ENCODE measurements at places on chromosomes 4 and X.

DNA sequence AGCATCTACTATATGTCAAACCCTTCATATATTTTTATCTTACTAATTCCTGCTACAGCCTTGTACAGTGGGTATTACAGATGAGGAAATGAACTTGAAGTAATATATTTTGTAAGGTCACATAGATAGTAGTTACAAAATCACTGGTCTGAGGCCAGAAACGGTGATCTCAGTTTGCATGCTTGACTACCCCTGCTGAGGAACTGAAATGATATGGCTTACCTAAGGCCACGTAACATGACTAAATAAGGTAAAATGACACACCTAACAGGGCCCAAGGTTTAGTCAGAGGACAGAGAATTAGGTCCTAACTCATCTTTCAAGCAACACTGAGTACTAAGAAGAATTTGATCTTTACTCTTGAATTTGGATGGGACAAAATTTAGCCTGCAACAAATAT, 1.5 kb upstream of the COMMD8 start:
- DNase-seq, result no peak

DNA sequence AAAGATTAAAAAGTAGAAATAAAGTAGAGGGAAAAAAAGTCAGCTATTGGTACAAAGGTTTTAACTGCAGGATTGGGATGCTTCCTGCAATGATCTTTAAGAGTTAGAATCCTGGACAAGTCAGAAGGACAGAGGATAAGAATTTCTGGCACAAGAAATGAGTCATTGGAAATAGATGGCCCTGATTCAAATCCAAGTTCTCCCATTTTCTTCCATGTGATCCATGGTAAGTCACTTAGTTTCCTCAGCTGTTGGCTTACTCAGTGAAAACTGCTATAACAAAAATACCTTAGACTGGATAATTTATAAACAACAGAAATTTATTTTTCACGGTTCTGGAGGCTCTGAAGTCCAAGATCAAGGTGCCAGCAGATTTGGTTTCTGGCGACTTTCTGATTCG, 13.3 kb upstream of the TBC1D19 start:
- DNase-seq, result no peak

DNA sequence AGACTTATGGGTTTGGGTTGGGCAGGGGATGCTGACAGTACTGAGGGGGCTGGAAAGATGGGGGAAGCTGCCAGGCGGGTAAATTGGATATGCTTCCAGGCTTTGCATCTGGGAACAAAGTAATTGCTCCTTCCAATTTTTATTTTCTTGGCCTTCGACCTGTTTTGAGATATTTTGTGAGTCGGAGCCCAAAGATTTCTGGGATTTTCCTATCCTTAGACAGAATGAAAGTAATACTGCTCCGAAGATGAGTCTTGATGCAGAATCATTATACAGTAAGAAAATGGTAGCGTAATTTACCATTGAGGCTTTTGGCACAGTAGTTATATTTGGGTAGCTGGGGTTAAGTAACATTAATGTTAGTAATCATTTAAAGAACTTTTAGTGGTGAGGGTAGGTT, 1.4 kb downstream of the SMARCA5 start:
- DNase-seq, result no peak

GRCh38 chr4:124902001-124902515, 189.5 kb upstream of the ANKRD50 start:
- DNase-seq, result no peak

DNA sequence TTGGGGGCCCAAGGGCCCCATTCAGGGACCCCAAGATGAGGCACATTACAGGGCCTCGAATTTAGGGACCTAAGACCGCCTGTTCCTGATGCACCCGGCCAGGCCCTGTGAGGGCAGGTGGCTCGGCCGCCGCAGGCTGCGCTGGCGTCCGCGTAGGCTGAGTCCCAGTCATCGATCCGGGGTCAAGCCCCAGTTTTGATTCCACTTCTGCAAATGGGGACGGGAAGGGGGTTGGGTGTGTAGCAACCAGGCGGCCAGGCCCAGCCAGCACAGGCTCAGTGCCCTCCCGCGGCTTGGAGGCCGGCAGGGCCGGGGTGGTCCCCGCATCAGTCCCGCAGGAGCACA, 327 bp downstream of the PNPLA4 start:
- no peak for DNase-seq

DNA sequence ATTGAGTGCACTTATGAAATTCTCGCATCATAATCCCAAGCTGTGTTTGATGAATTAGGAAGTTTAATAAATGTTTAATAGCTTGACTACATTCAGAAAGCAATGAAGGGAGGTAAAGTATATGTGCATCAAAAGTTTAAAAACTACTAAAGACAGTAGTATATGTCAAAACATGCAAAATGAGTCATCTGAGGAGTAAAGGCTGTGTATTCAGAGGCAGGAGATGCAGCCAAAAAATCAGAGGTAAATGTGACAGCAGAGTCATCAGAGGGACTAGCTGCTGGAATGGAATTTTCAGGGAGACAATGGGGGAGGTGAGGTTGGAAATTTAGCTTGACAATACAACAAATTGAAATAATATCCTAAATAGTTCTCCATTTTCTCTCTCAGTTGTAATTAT, 127.0 kb upstream of the FUNDC1 start:
- DNase-seq, result no peak

- no peak for DNase-seq
Observed at GRCh38 chrX:41108463-41109205, 23.4 kb downstream of the USP9X start.

DNA sequence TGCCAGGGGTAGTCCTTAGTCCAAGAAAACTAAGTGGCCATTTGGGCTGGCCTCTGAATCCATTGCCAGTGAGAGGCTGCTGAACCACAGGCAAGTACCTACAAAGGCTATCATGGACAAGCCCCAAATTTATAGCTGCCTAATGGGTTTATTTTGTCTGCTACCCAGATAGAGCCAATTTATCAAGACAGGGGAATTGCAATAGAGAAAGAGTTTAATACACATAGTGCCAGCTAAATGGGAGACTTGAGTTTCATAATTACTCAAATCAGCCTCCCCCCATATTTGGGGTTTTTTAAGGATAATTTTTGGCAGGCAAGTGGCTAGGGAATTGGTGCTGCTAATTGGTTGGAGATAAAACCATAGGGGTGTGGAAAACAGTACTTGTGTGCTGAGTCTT, 73.1 kb upstream of the BMP2K start:
- no peak for DNase-seq

- no peak for DNase-seq
Observed at GRCh38 chrX:35919536-35920309, at the start of gene CFAP47. Gene CFAP47, plus strand, starts transcription at chrX:35919734. Its CDS starts 66 bp downstream, at chrX:35919800.

DNA sequence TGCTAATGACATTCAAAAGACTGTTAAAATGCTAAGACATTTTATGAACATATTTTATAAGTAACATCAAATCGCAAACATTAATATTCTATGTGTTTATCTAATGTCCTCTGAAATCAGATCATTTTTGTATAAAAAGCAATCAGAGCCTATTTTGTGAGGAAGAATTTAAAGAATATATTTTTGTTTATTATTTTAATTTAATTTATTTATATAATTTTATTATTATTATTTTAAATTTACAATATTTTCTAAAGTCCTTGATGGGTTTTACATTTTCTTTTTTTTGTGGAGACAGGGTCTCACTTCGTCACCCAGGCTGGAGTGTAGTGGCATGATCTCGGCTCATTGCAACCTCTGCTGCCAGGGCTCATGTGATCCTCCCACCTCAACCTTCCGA, 262.8 kb downstream of the EPHA5 start:
- no peak for DNase-seq

DNA sequence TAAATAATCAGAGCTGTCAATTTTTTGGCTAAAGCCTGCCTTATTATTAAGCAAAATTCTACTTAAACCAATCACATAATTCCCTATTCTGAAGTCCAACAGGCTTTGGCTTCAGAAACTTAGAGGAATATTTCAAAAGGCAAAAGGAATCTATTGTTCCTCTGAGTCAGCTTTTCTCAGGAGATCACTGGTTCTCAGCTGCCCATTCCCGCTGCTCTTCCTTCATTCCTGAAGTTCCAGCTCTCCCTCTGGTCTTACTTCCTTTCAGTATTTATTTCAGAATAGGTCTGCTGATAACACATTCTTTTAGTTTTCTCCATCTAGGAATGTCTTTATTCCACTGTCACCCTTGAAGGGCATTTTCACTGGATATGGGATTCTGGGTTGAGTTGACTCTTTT, 133.7 kb downstream of the SOWAHB start:
- DNase-seq, result no peak

DNA sequence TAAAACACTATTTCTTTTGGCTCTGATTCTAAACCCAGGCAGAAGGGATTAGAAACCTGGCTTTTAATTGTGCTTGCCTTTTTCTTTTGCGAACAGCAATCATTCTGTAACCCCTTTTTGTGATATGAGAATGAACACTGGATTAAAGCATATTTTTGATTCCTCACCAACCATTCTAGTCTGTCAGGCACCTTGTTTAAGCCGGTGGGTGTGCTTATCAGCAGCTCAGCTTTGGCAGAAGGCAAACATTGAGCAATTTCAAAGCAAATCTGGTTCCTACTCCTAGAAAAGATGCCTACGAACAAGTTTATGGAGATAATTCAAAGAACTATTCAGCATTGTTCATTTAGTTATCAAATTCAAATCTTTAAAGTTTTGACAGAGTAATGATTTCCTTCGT, 265.1 kb upstream of the FAM241A start:
- no peak for DNase-seq

GRCh38 chrX:17456526-17456925, 81.5 kb downstream of the NHS start:
- no peak for DNase-seq

DNA sequence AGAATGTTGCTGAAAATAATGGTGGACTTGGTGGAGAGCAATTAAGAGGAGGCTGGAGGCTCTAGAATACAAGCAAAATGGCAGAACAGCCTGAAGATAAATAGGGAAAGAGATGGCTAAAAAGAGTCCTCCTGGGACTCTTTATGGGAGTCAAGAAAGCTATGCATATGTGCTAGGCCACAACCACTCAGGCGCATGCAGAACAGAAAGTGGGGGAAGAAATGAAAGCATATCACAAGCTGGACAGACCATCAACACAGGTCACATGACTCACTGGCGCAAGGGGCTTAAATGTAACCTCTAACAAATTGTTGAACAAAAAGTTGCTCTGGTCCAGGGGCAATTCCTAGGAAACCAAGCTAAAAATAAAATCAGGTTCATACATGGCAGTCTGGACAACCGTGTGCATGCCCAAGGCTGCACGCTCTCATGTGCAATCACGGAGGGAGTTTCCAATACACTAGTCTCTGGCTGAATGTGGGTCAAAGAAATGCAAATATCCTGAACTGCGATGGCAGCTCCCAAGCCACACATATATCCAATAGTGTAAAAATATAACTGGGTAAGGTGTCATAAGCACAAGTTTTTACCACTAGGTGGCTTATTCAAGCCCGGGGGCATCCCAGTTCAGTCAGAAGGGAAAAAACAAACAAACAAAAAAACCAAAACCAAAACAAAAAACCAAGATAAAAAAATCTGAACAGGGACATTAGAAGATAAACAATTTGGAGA, 45.4 kb downstream of the ZNF711 start:
- DNase-seq, result no peak

DNA sequence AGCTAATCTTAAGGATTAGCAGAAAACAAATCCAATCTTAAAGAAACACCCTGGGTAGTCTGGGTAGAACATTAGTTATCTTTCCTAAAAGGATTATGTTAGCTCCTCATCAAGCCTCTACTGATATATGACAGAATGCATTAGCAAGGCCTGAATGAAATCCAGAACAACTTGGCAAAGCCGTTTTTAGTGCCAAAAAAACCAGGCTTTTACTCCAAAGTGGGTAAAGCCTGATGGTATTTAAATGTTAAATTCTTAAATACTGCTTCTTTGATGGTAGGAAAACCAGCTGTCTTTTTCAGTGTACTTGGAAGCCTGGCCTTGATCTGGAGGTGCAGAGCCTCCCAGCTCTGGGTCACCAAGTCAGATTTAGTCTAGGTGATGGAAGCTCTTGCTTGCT, 120.4 kb downstream of the GATB start:
- DNase-seq, result no peak

- DNase-seq, result no peak
Observed at GRCh38 chrX:6941041-6941440, 206.5 kb upstream of the STS start.

DNA sequence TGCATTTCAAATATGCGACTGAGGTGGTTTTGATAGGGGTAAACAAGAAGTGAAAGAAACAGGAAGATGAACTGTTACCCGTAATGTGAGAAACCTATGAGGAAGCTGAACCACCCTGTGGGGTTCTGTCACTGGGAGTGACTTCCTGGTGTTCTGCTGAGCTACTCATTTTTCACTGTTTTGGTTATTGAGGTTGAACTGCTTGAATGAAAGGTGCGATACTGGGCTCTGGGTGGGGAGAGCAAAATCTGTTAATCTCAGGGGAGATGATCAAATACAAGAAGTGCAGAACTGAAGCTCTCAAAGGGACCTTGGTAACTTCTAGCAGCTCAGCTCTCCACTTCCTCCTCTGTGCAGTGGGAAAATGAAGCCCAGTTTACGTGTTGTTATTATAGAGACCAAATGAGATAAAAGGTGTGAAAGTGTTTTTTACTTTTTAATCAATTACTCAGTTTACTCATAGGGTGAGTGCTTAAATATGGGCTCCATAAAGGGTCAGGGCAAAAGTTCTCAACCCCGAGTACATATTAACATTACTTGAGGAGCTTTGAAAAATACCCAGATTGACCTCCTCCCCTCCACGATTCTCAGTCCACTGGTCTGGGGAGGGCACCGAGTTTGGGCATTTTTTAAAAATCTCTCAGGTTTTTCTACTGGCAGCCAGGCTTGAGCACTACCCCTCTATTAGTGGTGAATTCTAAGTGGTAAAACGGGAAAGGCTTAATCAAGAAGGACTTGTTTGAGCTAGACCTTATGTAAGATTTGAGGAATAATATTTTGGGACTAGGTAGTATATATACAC, 66.7 kb downstream of the COQ2 start:
- DNase-seq, result no peak

DNA sequence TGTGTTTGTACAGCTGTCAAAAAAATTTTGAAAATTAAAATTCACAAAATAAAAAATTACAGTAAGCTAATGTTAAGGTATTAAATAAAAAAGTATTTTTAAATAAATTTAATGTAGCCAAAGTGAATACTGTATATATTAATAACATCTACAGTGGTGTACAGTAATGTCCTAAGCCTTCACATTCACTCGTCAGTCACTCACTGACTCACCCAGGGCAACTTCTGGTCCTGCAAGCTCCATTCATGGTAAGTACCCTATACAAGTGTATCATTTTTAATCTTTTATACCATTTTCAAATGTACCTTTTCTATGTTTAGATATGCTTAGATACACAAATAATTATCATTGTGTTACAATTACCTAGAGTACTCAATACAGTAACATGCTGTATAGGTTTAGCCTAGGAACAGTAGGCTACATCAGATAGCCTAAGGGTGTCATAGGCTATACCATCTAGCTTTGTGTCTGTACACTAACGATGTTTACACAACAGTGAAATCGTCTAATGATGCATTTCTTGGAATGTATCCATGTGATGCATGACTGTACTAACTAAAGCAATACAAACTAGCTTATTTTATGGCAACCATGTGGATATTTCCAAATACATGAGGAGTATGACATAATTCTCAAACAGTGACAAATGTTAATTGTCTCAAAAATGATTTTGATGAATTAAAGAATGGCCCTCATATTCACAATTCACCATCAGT, 13.7 kb downstream of the DDX60 start:
- no peak for DNase-seq

Measured in cortex of kidney (tissue), 1 donor.